LHCN-M2 (cell line): ENCODE measurements at places on chromosomes 4 and X. TPM values are rescaled to one million over a fixed set of nuclear protein-coding genes. Genes with fewer than 3 reads are reported as not detected.

DNA sequence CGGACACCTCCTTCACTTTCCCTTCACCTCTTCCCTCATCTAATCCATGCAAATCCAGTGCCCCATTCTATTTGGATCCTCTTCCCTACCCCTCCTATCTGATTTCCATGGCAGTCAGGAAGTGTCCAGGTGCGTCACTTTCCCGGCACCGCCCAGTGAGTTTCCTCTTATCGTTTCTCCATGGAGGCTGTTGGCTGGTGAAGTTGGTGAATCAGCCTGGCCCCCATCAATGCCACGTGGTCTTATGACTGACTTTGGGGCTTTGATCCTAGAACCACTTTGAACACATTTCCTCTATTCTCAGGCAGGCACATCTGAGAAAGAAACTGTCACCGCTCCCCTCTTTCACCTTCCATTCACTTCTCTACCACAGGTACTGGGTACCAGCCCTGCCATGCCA lies 137.8 kb downstream of the CEP135 start:
- no peak for DNase-seq

- DNase-seq, result no peak
These were observed 393.3 kb upstream of the CTSO start for GRCh38 chr4:156346959-156347385.

GRCh38 chrX:111581086-111581485 lies 69.6 kb downstream of the SERTM2 start:
- DNase-seq, result no peak

DNA sequence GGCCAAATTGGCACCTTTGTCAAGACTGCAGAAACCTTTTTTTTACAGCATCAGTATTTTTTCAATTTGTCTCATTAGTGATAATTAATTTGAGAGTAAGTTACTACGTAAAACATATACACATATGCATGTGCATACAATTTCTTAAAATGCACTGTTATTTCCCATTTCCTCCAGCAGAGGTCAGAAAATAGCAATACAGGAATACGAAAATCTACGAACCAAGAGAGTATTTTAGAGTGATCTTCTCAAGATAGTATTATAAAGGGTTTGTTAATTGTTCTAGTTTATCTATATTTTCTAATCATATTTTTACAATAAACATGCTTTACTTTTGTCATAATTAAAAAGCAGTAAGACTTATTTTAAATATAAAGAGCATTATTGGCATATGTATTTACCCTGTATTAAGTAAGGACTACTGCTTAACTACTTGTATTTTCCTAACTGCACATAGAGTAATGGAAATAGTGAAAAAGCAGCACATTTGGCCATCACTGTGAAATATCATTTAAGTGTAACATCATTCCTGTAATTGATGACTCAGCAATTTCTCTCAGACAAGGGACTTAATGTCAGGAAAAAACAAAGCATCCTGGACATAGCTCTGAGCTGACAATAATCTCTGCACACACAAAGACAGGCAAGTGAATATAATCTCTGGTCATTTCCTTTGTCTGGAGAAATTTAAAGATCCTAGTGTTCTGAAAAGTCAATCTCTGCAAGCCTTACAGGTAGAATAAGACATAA lies 45.6 kb downstream of the MAOB start:
- peak; percentile 3 for DNase-seq

DNA sequence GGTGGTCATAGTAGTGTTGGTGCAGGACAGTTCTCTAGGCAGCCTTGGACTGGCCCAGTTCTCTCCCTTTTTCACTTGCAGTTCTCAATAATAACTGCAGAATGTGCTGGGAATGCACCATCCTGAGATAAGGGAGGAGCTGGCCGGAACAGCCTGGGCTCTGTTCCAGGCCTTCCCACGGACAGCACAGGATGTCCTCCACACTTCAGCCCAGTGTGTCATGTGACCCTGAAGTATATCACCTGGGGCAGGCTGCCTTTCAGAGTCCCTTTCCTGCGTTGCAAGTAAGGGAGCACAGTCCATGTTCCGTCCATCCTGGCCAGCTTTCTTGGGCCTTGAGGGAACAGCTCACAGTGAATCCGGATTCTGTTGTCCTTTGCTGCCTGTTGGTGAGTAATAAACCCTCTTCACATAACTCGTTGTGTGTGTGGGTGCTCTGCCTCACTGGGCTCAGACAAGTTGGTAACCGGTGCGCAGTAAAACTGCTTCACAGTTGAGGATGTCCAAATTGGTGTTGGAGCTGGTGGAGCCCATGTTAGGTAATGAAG lies 32.3 kb upstream of the BBS12 start:
- peak; percentile 36 for DNase-seq

GRCh38 chr4:148445071-148445859 lies 3.1 kb upstream of the NR3C2 start:
- DNase-seq, result peak; percentile 7

- no peak for DNase-seq
These were observed 45.2 kb upstream of the DACH2 start for GRCh38 chrX:86103061-86103460.

DNA sequence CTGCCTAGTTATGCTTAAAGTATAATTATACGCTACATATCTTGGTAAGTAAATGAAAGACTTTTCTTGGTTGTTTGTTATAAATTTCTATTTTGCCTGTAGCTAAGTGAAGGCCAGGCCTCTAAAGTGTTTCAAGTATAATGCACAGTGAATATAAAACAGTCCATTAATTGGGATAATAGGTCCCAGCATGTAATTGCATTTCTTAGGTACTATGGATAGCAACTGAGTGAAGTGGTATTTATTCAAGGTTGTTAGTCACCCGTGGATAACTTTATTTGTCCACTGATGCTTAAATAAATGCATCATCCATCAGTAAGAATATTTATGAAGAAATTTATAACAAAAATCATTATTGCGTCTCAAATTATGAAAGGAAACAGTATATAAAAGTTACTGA lies 59.1 kb downstream of the TEX13C start:
- DNase-seq, result no peak

- no peak for DNase-seq
These were observed 93.0 kb upstream of the ADRA2C start for GRCh38 chr4:3673176-3673575.

DNA sequence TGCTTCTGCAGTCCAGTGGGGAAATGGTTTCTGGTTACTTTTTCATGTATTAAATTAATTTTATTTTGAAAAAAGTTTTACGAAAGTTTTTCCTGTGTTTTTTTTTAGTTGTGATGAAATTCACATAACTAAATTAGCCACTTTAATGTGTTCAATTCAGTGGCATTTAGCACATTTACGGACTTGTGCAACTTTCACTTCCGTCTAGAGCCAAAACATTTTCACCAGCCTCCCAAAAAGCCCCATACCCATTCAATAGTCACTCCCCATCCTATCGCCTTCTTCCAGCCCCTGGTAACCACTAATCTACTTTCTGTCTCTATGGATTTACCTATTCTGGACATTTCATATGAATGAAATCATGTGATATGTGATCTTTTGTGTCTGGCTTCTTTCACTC lies 22.8 kb upstream of the TBL1X start:
- no peak for DNase-seq

DNA sequence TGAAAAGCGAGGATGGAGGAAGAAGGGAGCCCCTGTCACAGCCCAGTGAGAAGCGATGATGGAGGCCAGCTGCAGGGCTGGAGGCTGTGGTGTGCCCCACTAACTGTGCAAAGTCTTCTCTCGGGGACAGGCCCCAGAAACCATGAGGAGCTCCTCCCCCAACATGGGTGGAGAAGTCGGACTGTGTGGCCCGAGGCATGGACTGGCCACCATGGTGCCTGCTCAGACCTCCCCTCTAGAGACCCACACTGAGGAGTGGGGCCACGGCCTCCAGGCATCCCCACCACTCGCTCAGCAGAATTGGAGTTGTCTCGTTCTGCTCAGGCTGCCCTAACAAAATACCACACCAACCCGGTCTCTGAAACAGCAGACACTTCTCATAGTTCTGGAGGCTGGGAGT lies 12.2 kb upstream of the PDE6B start:
- DNase-seq, result no peak

GRCh38 chrX:130082244-130083106 lies 27.8 kb downstream of the ELF4 start:
- no peak for DNase-seq

DNA sequence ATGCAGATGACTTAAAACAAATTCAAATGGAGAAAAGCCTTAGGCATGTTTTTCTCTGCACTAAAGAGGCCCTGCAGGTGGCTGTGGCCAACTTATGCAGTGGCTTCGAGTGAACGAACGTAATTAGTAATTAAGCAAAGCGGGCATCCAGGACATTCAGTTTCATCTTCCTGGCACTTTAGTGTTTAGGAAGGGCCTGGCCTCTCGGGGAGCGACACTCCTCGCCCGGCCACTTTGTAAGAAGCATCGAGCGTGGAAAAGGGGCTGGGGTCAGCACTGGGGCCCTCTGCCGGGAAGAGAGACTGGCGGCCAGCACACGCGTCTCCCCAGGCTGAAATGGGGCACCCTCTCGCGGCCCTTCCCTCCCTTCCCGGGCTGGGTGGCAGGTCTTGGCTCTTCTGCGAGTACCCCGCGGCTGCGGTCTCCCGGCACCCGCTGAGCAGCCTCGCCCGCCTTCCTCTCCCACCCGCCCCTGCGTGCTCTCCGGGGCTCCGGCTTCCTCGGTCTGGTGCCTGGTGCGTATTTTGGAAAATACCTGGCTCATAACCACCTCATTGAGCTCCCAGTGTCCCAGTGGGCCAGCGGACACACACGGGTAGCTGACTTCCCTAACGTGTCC lies 677 bp upstream of the CYP4V2 start:
- DNase-seq, result no peak

- no peak for DNase-seq
These were observed 207.7 kb downstream of the STIM2 start for GRCh38 chr4:27068151-27068867.

DNA sequence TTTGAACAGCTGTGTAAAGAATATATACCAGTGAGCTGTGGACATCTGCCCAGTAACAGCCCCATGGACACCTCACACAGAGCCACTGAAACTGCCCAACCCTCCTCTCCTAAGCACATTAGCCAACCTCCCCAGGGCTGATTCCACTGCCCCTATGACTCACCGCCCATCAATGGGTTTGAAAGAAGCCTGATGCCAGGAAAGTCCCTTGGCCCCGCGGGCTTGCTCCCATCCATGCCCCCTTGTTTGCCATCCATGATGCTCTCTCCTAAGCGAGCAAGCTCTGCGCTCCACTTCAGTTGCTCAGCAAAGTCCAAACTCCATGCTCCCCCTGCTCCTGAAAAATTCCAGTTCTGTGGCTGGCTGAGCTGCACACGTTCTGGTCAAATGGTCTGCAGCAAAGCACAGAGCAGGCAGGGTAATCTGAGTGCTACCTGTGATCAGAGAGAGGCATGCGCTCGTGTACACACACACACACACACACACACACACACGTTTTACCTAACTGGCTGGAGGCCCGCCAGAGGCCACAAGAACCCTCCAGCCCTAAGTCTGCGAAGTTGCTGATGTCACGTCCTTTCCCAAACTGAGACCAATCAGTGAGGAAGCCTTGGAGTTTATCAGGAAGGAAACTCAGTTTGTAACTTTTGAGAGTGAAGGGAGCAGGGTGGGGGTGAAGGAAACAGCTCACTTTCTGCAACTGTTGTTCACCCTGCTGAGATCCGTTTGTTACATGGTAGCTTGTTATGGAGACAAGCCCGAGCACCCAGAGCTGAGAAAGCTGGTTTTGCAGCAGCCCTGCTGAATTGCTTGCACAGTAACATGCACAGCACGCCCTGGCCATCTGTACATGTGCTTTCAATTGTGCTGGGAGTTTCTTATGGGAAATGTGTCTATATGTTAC lies at the start of gene ASB9:
TSS of gene ASB9 (minus strand) at position 466 of the 904 bp plus-strand sequence. CDS start at position 257, 209 bp downstream.
- peak; percentile 71 for DNase-seq

GRCh38 chrX:20663336-20663735 lies 396.6 kb upstream of the RPS6KA3 start:
- no peak for DNase-seq

DNA sequence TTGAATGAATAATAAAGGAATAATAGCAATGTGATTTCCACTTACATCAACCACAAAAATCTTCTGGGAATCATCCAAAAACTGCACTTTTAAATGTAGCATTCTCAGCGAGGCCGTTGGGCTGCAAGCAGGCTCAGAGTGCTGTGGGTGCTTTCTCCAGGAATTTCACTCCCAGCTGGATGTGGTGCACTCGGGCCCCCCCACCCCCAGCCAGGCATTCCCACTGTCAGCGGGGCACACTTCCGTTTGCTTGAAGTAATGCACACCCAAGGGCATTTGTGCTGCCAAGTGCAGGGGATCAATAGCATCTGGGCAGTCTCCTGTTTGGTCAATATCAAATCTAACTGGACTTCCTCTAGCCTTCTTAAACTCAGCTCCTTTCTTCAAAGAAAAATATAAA lies at the start of gene FRMD7:
TSS of gene FRMD7 (minus strand) at position 278 of the 400 bp plus-strand sequence. CDS start at position 102, 176 bp downstream.
- no peak for DNase-seq

DNA sequence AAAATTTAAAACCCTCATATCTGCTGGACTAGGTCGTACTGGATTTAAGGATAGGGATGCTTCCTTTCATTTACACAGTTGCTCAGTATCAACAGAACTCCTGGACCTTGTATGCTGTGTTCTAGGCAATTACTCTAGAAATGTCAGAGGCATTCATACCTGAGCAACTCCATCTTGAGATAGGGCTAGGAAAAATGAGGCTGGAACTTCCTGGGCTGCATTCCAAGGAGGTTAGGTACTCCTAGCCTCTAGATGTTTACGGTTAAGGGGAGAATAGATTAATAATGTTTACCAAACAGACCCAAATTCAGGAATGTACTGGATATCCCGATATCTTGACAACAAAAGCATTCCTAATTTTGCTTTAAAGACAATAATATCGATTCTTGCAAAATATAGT lies 84.7 kb upstream of the NLGN4X start:
- no peak for DNase-seq

Gene HPSE
- 2.1 and 2.2 TPM in 2 replicates for total RNA-seq

Gene TEX13B
- not detected in 2 replicates for total RNA-seq

Gene TMEM192
- total RNA-seq, result 12.5 and 14.9 TPM in 2 replicates
